Globus pallidus (tissue), 1 donor: ENCODE measurements at places on chromosomes 2 and 18.

- DNase-seq = no peak
Measured at GRCh38 chr2:98468621-98469236, 24.1 kb downstream of the INPP4A start.

DNA sequence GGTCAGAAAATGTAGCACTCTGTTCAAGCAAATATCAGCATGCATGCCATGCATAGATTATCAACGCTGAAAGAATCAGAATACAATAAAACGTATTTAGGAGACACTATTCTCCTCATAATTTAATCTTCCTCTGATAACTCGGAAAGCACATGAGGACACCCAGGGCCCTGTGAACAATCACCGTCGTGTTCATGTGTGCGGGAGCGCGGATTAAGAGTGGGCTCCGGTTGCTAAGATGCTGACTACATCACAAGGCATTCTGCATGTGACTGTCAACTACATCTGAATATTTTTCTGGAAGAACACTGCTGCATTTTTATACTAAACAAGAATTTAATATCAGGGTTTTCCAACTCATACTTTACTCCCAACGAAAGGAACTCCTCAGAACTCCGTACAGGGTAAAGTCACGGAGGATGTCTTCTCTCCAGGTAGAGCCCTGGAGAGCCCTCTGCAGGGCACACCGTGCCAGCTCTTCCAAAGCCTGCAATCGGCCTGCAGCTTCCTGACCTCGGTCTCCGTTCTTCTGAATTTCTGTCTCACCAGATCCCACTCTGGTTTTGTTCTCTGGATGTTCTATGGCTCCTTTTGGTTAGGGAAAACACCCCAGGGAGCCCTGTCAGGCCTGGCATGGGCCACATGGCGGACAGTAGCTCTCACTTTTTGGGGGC lies 59.6 kb downstream of the ZNF516 start:
- no peak for DNase-seq

- DNase-seq = no peak
Measured at GRCh38 chr2:234625626-234626250, 128.9 kb upstream of the ARL4C start.

- DNase-seq = no peak
Measured at GRCh38 chr2:110994250-110994961, 126.3 kb upstream of the BCL2L11 start.

DNA sequence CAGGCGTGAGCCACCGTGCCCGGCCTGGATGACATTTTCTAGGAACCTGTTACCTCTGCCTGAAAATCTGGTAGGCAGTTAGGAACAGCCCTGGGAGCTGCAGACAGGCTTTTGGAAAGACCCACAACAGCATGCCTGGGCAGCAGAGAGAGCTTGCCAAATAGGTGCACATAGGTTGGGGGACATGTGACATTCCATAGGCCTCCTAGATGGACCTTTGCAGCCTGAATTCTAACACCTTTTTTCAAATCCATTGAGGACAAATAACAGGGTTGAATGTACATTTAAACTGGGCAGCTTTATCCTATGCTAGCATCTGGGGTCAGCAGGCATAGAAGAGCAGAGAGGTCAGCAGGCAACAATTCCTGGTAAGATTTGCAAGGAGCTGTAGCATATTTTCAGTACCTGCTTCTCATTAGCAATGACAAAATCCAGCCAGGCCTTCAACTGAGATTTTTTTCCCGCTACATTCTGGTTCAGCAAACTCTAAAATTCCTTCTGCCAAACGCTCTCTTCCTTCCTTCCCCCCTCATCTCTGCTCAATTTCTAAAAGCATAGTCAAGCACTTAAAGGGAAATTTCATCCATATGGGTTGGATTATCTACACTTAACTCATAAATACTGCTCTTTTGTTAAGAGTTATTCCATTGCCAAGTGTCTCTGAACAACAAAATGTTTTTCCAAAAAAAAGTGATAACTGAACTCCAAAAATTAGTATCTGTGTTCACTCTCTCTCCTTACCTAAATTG lies 75.2 kb downstream of the SOWAHC start:
- no peak for DNase-seq

DNA sequence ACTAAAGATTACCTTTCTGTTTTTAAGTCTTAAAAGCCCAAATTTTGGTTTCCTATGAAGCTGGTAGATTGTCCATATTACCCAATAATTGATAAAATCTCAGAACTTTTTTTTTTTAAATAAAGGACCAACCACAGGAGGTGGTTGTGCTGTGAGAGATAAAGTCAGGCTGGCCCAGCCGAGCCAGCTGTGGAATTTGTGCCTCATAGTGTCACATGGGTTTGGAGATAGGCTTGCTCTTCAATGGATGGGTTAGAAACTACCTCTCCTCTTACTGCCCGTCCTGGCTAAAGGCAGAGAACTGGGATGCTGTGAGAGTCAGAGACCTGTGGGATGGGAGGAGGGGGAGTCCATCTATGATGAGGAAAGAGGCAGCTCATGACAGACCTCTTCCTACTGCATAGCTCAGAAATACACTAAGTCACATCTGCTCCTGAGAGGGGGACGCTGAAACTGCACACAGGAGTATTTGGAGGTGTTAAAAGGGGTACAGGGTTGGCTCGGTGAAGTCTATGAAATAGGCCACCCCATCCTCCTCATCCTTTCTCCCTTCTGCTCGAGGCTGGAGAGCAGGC lies 99.7 kb upstream of the MGAT4A start:
- DNase-seq = no peak

GRCh38 chr2:98394595-98395153 lies 48.4 kb downstream of the CNGA3 start:
- DNase-seq = no peak

DNA sequence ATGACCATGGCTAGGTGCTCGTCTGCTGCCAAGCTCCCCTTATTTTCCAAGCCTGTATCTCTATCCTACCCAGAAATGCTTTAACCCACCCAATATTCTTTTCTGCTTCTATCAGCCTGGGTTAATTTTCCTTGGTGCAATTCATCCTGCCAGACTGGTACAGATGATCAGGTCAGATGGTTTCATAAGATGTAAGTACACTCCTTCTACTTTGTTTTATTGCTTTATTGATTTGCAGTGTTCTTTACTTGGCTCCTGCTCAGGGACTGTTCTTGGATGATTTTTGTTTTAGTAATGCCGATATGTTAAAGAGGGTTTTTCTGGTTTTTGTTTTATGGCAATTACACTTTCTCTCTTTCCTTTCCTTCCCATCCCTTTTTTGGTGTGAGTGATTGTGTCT lies 2.4 kb upstream of the SGO2 start:
- no peak for DNase-seq

GRCh38 chr2:165274698-165275097 lies 35.5 kb downstream of the SCN2A start:
- DNase-seq = no peak

DNA sequence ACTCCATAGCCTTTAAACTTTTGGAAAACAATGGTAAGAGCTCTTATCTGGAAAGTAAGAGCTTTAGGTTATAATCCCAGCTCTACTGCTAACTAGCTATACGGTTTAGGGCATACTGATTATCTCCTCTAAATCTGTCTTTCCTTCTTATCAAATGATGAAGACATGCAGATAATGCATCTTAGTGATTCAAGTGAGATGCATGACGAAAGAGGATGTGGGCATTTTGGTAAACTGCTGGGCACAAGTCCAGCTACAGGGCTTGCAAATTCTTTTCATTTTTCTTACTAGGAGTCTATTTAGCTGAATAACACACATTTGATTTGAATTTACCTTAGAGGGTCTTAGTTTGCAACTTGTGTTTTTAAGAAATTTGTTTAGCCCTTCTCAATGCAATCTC lies 1604.8 kb upstream of the ZEB2 start:
- no peak for DNase-seq

DNA sequence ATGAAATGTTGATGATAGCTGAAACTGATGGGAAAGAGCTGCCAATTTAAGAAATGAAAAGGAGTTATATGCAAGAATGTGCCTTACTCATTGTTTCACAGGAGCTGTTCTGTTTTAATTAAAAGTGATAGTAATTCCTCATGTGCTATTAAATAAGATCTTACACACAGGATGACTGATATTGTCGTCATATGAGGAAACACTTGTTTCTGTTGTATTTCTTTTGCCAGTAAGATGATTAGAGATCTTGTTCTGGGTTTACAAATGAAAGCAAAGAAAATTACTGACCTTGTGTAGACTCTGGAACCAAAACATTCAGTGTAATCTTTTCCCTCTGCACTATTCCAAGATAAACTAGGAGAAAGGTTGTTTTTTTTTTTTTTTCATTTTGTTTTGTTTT lies 123.6 kb downstream of the MAP3K20 start:
- DNase-seq = no peak
